ENCODE measurements at places on chromosomes 7 and 10.

GRCh38 chr10:89959433-89960110 is 258.2 kb downstream of the KIF20B start:
- DNase-seq: no peak

- DNase-seq: no peak
Measured at GRCh38 chr10:128267581-128267980, 141.4 kb upstream of the MKI67 start.

GRCh38 chr10:115830265-115830970 is 442.6 kb downstream of the GFRA1 start:
- peak; percentile 5 for DNase-seq

DNA sequence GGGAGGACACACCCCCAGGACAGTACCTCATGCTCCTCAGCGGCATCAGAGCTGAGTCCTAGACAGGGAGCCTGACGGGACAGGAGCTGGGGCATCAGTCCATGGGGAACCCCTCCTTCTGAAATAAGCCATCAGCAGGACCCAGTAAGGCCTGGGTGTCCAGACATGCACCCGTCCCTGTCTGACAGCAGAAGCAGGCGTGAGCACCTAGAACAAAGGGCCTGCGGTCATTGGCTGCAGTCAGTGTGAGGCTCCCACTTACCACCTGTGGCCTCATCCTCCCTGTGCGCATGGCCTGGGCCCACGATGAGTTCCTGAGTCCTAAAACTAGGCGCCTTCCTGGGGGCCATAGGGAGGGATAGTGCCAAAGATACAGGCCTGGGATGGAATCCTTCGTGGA is 484.7 kb downstream of the PTPRN2 start:
- no peak for DNase-seq

DNA sequence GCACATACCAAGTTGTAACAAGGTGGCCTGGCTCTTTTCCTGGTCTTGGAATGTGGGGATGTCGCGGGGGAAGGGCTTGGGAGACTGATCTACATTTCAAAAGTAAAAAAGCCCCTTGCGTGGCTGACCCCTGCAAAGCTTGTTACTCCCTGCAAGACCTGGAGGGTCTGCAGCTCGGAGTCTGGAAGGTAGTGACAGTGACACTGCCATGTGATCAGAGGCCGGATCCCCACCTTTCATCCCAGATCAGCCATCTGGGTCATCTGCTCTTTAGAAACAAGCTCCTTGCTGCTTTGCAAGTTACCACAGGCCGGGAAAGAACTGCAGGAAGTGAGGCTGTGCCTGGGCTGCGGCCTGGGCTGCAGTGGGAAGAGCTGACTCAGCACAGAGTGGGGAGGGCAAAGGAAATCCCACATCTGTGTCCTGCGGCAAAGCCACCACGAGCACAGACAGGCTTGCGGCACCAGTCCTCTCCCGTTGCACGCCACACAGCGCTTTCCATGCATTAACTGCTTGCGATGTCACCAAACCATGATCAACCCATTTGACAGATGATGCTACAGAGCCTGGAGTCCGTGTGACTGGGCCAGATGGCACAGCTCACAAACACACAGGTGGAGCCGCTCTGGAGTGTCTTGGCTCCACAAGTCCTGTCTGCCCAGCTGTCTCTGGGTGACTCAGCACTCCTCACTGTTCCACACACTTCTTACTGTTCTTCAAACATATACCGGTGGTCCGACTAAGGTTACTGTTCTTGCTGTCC is 97.7 kb downstream of the SH3PXD2A start:
- DNase-seq: peak; percentile 74

GRCh38 chr10:5720182-5720581 is 35.5 kb downstream of the TASOR2 start:
- peak; percentile 6 for DNase-seq

GRCh38 chr10:128527711-128528110 is 401.5 kb upstream of the MKI67 start:
- no peak for DNase-seq

GRCh38 chr10:52637592-52637991 is 135.0 kb downstream of the MBL2 start:
- peak; percentile 49 for DNase-seq

GRCh38 chr10:68196701-68197100 is 35.2 kb downstream of the ATOH7 start:
- no peak for DNase-seq

DNA sequence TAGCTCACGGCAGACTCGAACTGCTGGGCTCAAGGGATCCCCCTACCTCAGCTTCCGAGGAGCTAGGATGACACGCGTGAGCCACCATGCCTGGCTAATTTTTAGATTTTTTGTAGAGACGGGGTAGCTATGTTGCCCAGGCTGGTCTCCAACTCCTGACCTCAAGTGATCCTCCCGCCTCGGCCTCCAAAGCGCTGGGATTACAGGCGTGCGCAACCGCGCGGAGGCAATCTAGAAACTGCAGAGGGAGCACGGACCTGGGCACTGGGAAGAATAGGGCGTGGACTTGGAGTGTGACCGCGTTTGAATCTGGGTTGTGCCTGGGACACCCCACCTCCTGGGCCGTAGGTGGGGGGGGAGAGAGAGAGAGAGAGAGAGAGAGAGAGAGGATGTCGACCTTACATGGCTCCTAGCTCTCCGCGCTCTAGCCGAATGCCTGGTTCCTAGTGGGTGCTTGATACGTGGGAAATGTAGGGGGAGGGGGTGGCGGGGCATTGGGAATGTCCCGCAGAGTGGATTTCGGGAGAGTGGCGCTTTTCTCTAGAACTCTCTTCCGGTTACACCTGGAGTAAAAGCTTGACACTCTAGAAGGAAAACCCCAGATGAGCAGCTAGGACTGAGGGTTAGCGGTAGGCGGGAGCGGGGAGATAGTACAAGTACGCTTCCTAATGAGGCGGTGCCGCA is 1.2 kb upstream of the MAP3K8 start:
- no peak for DNase-seq

GRCh38 chr10:113552014-113552413 is 839 bp upstream of the HABP2 start:
- DNase-seq: peak; percentile 83

GRCh38 chr10:87585565-87586514 is 73.8 kb upstream of the PAPSS2 start:
- DNase-seq: peak; percentile 67

DNA sequence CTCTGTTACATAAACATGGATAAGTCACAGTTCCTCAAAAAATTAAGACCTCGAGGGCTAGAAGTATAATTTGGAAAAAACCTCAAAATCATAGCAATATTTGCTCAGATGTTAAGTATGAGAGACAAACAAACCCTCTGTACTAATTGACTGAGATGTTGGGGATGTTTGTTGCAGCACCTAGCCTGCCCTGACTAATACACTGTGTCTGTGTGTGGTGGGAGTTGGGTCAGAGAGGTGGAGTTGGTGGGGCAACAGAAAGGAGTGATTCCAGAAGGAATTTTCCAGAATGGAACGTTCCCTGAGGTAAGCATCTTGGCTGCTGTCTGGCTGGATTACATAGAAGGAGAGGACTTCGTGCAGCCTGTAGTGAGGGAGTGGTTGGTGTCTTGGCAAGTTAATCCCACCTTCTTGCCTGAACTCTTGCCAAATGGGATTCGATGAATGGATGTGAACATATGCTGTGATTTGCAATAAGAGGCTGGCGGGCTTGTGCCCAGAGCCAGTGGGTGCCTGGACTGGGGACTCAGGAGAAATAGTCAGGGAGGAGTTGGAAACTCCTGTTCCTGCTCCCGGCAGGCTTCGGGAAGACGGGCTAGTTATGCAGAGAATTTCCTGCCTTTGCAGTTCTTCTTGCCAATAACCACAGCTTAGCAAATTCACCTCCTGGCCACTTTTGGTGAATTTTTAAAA is 9.3 kb upstream of the FAM180A start:
- no peak for DNase-seq

DNA sequence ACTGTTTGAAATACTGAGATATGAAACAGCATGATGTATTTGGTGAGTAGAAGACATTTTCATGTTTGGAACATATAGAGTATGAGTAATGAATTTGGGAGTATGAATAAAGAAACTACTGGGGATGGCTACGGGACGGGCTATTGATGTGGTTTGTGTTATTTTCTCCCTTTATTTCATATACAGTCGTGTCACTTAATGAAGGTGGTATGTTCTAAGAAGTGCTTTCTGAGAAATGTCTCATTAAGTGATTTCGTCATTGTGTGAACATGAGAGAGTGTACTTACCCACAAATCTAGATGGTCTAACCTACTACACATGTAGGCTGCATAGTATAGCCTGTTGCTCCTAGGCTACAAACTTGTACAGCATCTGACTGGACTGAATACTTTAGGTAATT is 106.3 kb downstream of the CCNY start:
- DNase-seq: no peak

GRCh38 chr7:12929476-12930140 is 242.2 kb downstream of the ARL4A start:
- DNase-seq: no peak

GRCh38 chr10:47024399-47025252 is 113.4 kb downstream of the PTPN20 start:
- peak; percentile 12 for DNase-seq

DNA sequence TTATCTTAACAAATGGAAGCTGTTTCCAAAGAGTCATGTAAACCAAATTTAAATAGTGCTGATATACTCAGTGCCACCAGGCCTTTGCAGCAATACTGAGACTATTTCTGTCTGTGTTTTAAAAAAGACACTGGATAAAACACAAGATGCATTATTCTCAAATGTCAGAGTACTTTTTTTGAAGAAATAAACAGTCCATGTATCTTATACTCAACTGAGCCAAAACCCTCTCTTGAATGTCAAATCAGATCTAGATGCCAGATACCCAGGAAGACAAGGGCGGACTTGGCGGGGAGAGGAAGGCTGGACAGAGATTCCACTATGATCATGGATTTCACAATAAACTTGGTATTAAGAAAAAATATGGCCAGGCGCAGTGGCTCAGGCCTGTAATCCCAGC is 127.6 kb downstream of the COBL start:
- no peak for DNase-seq

DNA sequence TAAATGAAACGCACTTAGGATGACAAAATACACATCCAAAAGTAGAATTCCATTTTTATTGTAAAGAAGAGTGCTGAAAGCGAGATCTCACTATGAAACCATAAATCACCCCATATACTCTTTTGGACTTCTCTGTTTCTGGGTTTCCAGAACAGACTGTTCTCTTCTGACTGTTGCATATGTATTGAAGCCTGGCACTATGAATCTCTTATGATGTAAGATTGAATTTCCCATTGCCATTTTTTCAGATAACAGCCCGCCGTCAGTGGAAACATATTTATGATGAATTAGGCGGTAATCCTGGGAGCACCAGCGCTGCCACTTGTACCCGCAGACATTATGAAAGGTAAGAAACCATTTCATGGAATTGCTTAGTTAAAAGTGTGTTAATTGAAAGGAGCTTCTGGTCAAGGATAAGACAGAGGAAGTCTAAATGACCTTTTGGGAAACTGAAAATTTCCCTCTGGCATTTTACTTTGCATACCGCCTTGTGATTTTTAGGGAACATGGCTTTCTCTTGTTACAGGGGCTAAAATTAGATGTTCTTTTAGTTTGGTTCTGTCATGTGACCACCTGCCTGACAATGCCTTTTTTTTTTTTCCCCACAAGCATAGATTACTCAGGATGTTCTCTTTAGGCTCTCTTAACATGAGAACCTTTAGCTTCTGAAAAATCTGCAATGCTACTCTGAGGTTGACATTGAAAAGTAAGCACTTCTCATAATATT is 168.1 kb downstream of the ARID5B start:
- no peak for DNase-seq

DNA sequence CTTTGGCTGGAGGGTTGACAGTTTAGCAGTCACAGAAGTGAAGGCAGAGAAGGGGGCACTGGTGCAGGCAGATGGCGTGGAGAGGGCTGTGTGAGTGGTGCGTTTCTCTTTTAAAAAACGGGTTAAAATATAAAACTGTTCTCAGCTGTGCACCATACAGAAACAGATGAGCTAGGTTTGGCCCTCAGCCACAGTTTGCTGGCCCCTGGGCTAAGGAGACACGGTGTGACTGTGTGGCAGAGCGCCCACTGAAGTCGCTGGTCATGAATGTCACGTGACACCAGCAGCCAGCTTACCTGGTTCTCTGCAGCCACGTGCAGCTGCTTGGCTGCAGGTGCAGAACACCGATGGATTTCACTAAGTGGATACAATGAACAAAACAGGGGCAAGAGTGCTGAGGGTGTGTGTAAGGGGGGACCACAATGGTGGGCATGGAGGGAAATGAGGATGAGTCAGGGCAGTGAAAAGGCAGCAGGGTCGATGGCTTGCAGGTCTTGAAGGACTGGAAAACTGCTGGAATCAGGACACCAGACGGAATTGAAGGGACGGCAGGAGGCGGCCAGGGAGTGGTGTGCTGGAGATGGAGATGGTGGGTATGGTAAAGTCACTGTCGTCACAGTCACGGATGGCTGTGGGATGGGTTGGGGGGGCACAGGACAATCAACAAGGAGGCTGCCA is 7.4 kb downstream of the ZNF746 start:
- no peak for DNase-seq
